ENCODE measurements at places on chromosomes 12 and 14.

- DNase-seq = no peak
These were observed 13.1 kb upstream of the TEX22 start for GRCh38 chr14:105385322-105385637.

GRCh38 chr14:100895411-100895810, 8.1 kb downstream of the RTL1 start:
- DNase-seq = no peak

DNA sequence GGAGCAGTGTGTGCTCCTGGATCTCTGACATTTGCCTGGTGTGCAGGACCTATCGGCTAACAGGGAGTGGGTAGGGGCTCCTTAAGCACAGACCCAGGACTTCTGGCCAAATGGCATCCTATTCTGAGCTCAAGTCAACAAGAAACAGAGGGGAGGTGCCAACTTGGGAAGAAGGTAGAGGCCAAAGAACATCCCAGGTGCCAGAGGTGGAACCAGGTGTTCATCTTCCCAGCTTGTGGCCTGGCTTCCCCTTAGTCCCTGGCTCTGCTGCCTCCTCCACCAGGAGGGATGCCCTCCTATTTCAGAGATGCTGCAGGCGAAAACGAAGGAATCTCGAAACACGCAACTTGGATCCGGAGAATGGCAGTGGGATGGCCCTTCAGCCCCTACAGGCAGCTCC, 6.2 kb downstream of the SLC39A5 start:
- DNase-seq = no peak

GRCh38 chr12:49027846-49028555, 9.4 kb upstream of the PRKAG1 start:
- DNase-seq = no peak

DNA sequence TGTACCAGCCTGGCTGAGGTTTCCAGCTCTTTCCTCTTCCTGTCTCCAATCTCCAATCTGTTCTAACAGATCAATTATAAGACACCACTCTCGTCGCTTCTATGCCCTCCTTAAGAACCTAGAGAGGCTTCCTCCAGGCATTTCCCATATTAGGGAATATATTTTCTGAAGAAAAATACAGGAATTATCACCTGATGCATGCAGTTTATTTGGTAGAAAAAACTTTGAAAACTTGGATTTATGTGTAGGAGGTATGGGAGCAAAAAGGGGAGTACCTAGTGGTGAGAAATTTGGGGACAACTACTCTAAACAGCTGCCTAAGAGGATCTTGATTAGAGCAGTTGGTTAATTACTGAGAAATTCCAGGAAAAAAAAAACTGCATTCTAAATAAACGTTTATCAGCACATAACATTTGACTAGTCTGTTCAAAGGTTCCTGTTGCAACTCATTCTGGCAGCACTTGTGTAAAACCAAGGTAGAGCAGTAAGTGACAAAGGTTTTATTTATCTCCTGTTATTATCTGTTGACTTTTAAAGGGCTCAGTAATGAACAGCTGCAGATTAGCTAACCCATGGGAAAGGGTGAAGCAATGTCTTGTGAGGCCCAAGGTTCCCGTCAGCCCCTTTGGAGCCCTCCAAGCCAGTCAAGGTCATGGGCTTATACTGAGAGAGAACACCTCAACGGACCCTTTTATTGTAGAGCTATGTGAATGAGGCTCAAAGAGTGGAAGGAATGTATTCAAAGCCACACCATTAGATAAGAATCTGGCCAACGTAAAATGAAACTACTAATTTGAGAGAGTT, 36.4 kb upstream of the NR1H4 start:
- DNase-seq = peak; percentile 7
